ENCODE measurements at places on chromosomes 7 and 10.

DNA sequence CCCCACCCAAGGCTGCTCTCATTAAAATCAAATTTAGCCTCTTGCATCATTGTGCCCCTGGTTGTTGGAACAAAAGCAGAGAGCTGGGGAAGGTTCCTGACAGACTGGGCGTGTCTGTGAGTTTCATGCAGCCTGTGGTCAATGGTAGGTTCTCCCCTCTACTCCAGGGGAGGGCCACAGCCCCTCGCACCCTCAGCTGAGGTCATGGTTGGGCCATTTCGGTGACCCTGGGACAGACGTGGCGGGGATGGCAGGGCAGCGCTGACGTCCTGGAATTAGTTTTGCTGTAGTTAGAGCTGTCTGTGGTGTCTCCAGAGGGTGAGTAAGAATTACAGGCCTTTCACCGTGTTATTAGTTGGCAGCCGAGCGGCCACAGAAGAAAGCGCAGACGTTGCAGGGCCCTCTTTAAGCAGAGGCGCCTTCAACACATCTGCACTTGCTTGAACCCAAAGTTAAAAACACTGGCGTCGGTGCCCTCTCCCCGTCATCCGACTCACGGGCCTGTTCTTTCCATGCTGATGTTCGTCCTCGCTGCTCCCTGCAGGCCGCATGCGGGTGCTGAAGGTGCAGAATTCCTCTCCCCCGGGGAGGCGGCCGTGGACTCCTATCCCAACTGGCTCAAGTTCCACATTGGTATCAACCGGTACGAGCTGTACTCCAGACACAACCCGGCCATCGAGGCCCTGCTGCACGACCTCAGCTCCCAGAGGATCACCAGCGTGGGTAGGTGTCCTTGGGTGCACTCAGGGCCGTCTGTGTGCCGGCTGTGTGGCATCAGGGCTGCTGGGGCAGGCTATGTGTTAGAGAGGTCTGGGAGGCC, 2.8 kb downstream of the FAM20C start:
- DNase-seq, result peak; percentile 64

- peak; percentile 78 for DNase-seq
Measured at GRCh38 chr10:18044976-18045720, 93.4 kb downstream of the SLC39A12 start.

GRCh38 chr10:33655921-33656320, 321.5 kb upstream of the NRP1 start:
- no peak for DNase-seq

DNA sequence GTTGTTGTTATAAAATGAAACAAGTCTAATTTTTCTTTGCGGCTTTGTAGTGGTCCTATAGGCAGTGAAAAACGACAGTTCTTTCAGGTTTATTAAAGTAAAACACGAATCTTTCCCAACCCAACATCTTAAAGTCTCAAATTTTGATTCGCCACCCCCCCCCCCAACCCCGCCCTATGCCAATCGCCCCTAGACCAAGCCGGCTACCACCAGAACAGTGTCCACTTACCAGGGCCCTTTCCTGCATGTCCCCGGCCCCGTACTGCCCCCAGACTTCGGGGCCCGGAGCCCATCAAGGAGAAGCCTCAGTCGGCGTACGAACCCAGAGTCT, 335 bp upstream of the CHCHD1 start:
- no peak for DNase-seq

DNA sequence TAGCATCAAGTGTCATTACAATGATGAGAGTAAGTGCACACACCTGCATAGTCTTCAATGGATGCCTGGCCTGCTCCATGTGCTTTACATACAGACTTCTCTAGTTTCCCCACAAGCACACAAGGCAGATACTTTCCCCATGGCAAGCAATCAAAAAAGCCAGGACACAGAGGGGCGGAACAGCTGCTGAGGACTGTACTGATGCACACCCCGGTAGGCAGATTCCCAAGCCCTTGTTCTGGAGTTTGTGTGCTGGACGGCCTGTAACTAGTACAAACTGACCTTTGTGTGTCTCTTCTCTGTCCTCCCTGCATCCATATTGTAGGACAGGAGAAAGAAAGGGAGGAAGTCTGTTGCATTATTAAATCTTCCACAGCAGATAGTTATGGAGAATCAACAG, 25.8 kb downstream of the UBE2D4 start:
- DNase-seq, result no peak

DNA sequence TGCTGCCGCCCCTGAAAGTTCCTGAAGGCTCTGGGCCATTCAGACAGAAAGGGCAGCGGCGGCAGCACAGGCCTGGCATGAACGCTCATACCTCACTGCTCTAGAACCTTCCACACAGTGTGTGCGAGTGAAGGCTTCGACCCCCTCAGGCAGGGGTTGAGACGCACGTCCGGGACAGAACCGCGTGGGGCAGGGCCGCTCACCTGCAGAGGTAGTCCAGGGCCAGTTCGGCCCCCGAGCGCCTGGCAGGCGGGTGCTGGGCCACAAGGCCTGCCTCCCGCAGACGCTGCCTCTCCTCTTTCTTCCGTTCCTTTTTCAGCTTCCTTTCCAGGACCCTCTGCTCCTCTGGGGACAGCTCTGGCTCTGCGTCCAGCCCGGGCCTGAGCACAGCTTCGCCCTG, 26.8 kb downstream of the CYP2W1 start:
- no peak for DNase-seq

GRCh38 chr10:78272329-78272728, 238.7 kb downstream of the RPS24 start:
- no peak for DNase-seq

GRCh38 chr7:74362266-74362665, 73.1 kb downstream of the CLIP2 start:
- no peak for DNase-seq

DNA sequence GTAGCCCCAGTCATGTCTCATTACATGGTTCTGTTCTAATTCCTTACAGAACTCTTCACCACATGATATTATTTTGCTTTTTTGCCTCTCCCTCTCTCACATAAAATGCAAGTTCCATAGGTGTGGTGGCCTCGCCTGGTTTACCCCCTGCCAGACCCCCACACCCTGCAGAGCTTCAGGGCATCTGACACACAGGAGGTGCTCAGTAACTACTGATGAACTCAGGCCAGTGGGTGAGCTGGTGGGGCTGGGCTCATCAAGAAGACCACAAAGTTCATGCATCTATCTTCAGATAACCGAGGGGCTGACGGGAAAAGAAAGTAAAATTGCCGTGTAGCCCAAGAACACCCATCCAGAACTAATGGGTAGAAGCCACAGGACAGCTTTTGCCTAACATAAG, 253.1 kb downstream of the GRID1 start:
- DNase-seq, result no peak

DNA sequence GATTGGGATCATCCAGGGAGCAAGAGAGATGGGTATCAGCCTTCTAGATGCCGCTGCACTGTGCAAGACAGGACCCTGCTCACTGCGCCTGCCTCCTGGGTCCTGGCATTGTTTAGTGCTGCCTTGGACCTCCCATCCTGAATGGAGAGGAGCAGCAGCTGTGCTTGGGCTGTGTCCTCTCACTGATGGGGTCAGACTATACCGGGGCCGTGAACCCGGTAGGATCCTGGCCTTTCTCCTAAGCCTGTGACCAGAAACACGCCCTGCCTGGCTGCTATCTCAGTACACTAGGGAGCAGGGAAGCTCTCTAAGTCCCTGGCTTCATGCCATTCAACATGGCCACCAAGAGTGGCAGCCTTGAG, 309.4 kb upstream of the ZNF32 start:
- DNase-seq, result no peak

DNA sequence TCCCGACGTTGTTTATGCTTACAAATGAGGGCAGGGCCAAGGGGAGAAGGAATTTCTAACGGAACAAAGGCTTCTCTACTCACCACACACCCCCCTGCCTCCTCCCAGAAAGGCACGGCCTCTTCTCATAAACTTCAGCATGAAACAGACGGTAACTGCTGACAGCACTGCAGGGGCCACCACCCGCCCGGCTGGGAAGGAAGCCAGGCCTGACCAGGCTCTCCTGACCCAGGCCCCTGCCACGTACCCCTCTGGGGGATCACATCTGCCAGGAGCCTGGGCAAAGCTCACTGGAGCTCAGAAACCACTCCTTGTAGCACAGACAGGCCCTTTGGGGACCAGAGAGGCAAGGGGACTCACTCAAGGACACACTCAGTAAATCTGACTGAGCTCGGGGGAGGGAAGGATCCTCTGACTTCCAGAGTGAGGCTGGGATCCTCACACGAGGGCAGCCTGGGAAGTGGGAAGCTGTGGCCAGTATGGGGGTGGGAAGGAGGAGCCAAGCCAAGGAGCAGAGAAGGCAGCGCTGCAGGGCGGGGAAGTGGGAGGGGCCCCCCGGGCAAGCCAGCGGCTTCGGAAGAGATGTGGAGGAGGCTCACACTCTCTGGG, 46.1 kb downstream of the ZCCHC24 start:
- DNase-seq, result peak; percentile 99
